ENCODE measurements at places on chromosomes 11 and 22.

GRCh38 chr11:123753110-123753509 lies 1.2 kb downstream of the OR6X1 start:
- H3K4me1 ChIP-seq, result no peaks in the 10 kb centered on the region
- H3K36me3 ChIP-seq, result no peaks in the 10 kb centered on the region
- peaks cover 52% of the 10 kb centered on the region for H3K27me3 ChIP-seq

- DNase-seq, result no peak
- H3K27ac ChIP-seq, result no peak overlapping the region
- H3K4me3 ChIP-seq, result no peak overlapping the region
- H3K4me1 ChIP-seq, result no peaks in the 10 kb centered on the region
Observed at GRCh38 chr11:82676483-82677094, 57.1 kb downstream of the FAM181B start.

DNA sequence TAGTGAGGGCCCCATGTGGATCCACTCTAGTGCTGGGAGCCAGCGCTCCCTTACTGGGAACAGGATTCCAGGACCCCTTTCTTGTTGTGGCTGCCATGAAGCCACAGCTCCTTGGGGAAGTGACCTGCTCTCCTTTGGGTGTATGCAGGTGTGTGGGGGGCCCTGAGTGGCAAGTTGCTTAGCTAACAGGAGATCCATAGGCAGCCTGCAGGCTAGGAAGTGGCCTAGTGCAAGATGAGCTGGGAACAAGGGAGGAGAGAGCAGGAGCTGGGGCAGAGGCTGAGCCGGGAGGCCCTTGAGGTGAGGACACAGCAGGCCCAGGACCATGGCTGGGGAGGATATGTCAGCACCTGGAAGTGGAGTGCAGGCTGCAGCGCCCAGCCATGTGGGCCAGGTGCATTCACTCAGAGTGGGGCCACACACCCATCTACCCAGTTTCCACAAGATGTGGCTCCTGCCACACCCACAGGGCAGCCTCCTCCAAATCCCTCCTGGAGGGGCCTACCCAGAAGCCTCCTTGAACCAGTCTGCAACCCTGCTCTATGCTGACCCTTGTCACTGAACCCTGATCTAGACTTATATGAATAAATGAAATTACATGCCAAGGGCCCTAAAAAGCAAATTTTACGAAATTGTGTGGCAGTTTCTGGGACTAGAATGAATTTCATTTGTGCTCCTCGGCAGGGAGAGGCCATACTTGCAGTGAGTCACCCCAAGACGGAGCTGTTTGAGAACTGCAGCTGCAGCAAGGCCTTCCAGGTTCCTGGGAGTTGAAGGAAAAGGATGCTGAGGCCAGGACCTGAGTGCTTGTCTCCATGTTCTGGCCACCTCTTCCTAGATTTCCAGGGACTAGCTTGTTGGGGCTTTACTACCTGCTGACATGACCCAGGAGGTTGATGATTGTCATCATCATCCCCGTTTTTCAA lies 3.2 kb downstream of the THAP7 start:
- DNase-seq, result no peak
- H3K4me3 ChIP-seq, result no peak overlapping the region
- peaks cover 3% of the 10 kb centered on the region for H3K36me3 ChIP-seq
- H3K27ac ChIP-seq, result peak overlapping the region; percentile 49
- H3K27me3 ChIP-seq, result no peaks in the 10 kb centered on the region
- H3K4me1 ChIP-seq, result peaks cover 27% of the 10 kb centered on the region

GRCh38 chr11:37841016-37841415 lies 1243.0 kb upstream of the RAG2 start:
- H3K27me3 ChIP-seq, result no peaks in the 10 kb centered on the region
- H3K4me1 ChIP-seq, result peaks cover 9% of the 10 kb centered on the region
- H3K4me3 ChIP-seq, result no peak overlapping the region
- no peak overlapping the region for H3K27ac ChIP-seq
- H3K36me3 ChIP-seq, result no peaks in the 10 kb centered on the region

DNA sequence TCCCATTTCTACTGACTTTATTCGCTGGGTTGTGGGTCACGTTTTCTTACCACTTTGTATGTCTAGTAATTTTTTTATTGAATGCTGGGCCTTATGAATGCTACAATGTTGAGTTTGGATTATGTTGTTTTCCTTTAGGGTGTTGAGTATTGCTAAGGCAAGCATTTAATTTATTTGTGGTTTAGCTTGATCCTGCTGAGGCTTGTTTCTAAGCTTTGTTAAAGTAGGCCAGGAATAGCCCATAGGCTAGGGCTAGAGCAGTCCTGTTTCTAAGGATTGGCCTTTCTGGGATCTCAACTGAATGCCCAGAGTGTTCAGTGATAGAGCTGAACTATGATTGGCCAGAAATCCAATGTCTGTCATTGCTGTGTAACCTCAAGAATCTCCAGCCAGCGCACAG lies 56.1 kb upstream of the LDLRAD3 start:
- no peak for DNase-seq
- no peak overlapping the region for H3K4me3 ChIP-seq
- peaks cover 5% of the 10 kb centered on the region for H3K4me1 ChIP-seq
- peaks cover 4% of the 10 kb centered on the region for H3K27me3 ChIP-seq
- no peak overlapping the region for H3K27ac ChIP-seq

GRCh38 chr11:72189455-72190250 lies 2.3 kb upstream of the FOLR1 start:
- no peaks in the 10 kb centered on the region for H3K36me3 ChIP-seq
- H3K27me3 ChIP-seq, result peaks cover 2% of the 10 kb centered on the region
- H3K4me1 ChIP-seq, result peaks cover 3% of the 10 kb centered on the region
- no peak for DNase-seq
- no peak overlapping the region for H3K4me3 ChIP-seq
- H3K27ac ChIP-seq, result no peak overlapping the region

DNA sequence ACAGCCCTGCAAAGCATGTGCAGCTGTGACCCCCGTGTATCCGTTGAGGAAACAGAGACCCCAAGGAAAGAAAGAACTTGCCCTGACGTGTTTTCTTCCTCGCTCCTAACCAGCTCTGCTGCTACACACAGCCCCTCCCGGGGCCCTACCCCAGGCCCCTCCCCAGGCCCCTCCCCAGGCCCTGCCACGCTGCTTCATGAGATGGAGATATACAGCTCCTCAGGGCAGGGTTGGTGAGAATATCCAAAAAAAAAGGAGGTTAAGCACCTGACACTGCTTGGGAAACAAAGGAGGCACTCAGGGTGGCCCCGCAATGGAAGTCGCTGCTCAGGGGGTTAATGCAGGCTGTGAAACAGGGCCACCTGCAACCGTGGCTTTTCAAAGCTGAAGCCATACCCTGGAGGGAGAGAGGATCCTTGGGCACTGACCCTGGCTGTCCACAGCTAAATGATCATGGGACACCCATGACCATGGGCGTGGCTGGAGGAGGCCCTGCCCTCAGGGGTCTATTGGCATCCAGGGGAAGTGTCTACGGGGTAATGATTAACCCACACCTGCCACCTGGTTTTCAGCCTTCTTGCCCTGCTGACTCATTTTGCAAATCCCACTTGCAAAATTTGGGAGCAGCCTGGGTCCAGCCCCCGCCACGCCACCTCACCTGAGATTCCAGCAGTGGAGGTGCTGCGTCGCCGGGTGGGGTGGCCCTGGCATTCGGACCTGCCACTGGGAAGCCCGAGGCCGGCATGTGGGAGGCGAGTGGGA lies 112.1 kb upstream of the ANO1 start:
- H3K36me3 ChIP-seq, result peaks cover 3% of the 10 kb centered on the region
- H3K4me1 ChIP-seq, result peaks cover 15% of the 10 kb centered on the region
- peaks cover 12% of the 10 kb centered on the region for H3K27me3 ChIP-seq
- H3K4me3 ChIP-seq, result no peak overlapping the region
- DNase-seq, result no peak
- H3K27ac ChIP-seq, result no peak overlapping the region

DNA sequence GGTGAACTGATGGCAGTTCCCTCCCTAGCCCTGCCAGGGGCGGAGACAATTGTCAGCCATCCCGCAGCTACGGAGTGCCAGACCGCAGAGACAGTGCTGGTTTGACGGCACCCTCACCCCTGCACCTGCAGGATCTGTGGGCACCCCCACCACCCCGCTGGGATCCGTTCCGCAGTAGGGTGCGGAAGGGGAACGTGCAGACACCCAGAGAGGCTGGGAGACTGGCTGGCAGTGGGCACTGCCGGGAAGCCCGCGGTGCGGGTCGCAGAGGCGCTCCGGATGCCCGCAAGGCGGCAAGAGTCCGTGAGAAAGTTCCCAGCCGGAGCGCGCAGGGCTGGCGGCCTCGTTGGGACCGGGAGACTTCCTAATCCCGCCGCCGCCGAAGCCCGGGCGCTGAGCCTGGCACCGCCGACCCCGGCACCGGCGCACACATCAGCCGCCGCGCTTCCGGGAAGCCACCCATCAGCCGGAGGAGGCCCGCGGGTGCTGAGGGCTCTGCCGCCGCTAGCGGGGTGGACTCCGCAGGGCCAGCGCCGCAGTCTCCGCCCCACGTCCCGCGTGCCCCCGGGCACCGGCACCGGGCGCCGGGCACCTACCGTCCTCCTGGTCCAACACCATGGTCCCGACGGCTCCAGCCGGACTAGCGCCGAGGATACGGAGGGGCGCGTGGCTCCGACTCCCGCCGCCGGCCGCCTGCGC lies 4.3 kb upstream of the LMO1 start:
- H3K4me1 ChIP-seq, result peaks cover 11% of the 10 kb centered on the region
- peak overlapping the region; percentile 41 for H3K4me3 ChIP-seq
- no peaks in the 10 kb centered on the region for H3K36me3 ChIP-seq
- peaks cover 60% of the 10 kb centered on the region for H3K27me3 ChIP-seq

DNA sequence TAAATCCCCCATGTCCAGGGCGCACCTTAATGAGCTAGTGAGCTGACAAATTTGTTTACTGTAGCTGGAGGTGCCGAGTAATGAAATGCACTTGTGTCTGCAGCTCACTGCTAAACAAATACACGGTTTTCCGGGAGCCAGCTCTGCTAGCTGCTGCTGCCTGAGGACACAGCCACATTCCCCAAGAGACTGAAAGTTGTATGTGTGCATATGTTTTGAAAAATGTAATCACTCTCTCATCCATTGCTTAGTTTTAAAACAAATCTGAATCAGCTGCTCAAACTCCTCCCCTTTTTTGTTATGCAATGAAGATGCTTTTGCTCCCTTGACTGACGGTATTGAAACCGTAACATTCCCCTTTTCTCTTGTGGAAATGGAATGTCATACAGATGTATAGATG lies 62.4 kb upstream of the NNMT start:
- peaks cover 41% of the 10 kb centered on the region for H3K27me3 ChIP-seq
- peaks cover 31% of the 10 kb centered on the region for H3K4me1 ChIP-seq
- peaks cover 5% of the 10 kb centered on the region for H3K36me3 ChIP-seq
- no peak for DNase-seq
- no peak overlapping the region for H3K4me3 ChIP-seq
- no peak overlapping the region for H3K27ac ChIP-seq

DNA sequence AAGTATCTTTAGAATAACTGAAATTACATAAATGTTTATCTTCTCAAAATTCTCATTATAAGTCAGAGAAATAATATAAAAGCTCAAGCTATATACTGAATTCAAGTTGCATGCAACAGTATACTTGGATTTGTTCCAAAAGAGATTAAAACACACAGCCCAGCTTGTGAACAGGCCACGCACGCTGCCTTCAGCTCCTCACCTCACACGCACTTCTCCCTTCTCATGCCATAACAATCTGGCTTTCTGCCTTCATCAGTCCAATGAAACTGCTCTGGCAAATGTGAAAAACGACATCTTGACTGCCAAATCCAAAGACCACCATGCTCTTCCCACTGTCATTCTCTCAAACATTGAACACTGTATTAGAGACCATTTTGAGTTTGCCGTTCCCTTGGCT lies 22.1 kb downstream of the ATP6V1E1 start:
- no peak overlapping the region for H3K4me3 ChIP-seq
- H3K27ac ChIP-seq, result no peak overlapping the region
- DNase-seq, result no peak

DNA sequence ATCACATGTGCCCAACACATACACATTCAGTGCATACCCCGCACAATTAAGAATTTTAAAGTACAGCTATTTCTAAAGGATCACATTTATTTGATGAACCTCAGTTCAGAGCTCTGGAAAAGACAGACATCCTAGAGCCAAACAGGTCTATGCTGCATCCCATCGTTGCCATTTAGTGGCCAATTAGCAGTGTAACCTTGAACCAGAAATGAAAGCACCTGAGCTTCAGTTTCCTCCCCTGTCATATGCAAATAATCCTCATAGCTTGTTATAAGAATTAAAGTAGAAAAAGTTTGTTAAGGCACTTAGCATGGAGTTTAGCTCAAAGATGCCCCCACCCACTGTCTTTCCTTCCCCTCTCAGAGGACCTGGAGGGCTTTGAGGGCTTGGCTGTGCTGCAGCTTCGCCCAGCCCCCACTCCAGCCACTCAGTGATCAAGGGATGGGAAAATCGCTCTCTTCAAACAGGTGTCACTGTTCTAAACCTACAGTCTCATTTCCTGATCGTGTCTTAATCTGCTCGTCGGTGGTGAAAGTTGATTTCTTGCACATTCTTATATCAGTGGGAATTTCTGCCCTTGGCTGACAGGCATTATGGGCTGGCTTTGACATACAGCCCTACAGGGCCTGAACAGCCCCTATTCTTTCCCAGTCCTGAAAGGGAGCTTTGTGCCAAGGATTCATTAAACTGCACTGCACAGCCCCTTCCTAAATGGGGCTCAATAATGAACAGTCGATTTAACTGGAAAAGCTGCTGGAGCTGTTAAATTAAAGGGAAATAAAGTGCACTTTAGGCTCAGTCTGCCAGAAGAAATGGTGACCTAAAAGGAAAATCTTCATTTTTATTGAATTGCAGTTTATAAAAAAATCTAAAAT lies 23.3 kb upstream of the FAM181B start:
- peaks cover under 1% of the 10 kb centered on the region for H3K36me3 ChIP-seq
- DNase-seq, result no peak
- no peak overlapping the region for H3K4me3 ChIP-seq

- no peak overlapping the region for H3K4me3 ChIP-seq
- H3K27ac ChIP-seq, result no peak overlapping the region
- DNase-seq, result no peak
Observed at GRCh38 chr11:66556086-66556485, 9.4 kb downstream of the ACTN3 start.

- no peaks in the 10 kb centered on the region for H3K27me3 ChIP-seq
- peaks cover 10% of the 10 kb centered on the region for H3K36me3 ChIP-seq
- no peak overlapping the region for H3K4me3 ChIP-seq
- H3K4me1 ChIP-seq, result peaks cover 16% of the 10 kb centered on the region
Observed at GRCh38 chr11:75894036-75894585, 79.1 kb downstream of the UVRAG start.

Data from chondrocyte (in vitro differentiated cells).